ENCODE measurements at places on chromosomes 3 and 15.
A peak's percentile ranks its signal among the peaks of the same experiment; 100 is the strongest.

- DNase-seq: no peak
These were observed 190.4 kb downstream of the FOXP1 start for GRCh38 chr3:71393093-71393492.

- no peak for DNase-seq
These were observed 565.9 kb downstream of the PDCD6IP start for GRCh38 chr3:34364335-34364734.

GRCh38 chr3:17030438-17030837 is 145.7 kb downstream of the PLCL2 start:
- no peak for DNase-seq

GRCh38 chr3:136247436-136247835 is 2.7 kb upstream of the PCCB start:
- no peak for DNase-seq

GRCh38 chr15:92631721-92632120 is 23.9 kb downstream of the FAM174B start:
- DNase-seq: no peak

GRCh38 chr3:102733791-102734563 is 299.2 kb downstream of the ZPLD1 start:
- DNase-seq: no peak

DNA sequence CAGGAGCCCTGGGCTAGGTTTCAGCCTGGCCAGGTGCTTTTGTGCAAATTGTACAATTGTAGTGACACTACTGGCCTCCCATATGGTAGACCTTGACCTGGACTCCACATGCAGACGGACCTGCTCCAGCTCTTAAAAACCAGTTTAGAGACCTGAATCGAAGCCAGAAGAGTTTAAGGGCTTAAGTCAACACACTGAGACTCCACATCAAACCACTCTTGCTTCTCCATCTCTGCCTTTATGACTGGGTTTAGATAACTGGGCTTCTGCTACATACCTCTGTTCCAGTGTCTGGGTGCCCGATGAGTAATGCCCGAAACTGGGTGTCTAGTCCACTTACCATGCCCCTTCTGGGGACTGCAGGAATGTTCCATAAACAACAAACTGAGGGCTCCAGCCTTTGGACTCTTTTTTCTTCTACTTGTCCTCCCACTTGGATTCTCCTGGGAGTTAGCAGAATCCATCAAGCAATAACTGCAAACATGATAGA is 32.8 kb downstream of the TMEM212 start:
- DNase-seq: peak; percentile 8

DNA sequence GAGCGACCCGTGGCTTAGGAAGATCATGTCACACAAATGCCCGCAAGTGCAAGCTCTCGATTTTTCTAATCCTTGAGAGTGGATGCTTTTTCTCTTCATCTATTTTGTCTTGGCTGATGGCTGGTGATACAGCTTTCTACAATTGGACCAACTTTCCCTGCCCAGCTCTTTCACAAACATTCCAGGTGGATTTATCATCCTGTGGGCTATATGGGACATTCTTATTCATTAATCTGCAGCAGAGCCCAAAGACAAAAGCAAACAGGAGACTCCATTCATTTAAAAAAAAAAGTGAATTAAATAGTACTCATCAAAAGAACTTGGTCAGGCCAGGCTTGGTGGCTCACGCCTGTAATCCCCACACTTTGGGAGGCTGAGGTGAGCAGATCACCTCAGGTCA is 14.2 kb upstream of the TSEN2 start:
- DNase-seq: no peak

GRCh38 chr15:82398785-82399184 is 30.8 kb upstream of the GOLGA6L9 start:
- DNase-seq: no peak

DNA sequence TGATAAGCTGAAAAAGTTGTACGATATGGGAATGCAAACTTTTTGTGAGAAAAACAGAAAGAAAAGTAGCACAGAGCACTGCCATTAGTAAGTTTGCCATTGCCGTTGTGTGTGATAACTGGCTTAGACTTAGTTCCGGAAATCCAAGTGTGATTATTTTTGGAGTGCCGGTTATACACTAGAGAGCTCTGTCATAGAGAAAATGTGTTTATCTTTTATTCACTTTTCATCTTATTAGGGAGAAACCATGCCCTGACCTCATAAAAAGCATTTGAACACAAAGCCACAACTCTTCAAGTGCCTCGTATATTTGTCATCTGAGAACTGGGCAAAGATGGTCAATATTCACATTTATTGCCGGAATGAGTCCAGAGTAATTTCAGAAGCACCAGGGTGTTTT is 36.1 kb downstream of the CTDSPL start:
- no peak for DNase-seq

DNA sequence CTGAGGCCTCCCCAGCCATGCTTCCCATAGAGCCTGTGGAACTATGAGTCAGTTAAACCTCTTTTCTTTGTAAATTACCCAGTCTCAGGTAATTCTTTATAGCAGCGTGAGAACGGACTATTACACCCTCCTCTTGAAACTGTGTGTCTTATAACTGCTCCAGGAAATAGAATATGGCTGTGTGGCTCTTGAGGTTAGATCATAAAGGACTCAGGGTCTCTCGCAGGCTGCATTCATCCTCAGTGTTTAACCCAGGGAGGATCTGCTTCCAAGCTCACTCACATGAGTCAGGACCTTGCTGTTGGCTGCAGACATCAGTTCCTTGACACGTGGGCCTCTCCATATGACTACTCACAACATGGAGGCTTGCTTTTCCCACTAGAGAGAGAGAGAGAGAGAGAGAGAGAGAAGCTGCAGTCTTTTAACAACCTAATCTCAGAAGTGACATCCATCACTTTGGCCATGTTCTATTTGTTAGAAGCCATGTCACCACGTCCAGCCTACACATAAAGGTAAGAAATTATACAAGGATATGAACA is 114.3 kb upstream of the UBE2E1 start:
- no peak for DNase-seq

Measured in stimulated activated naive CD8-positive, alpha-beta T cell treated with anti-CD3 and anti-CD28 coated beads, Interleukin-15, Interleukin-2, amounts not matched to agents 100 U/mL and 50 U/mL, for 24 hours (primary cell).